ENCODE measurements at places on chromosomes 6 and 20. TPM values are rescaled to one million over a fixed set of nuclear protein-coding genes. Genes with fewer than 3 reads are reported as not detected.

Gene SLC32A1
- not detected for total RNA-seq

Gene APOM
- total RNA-seq = 3.9 TPM

Gene CYP21A2
- total RNA-seq = not detected

Gene TRIM40
- total RNA-seq = not detected

Gene ADGB
- not detected for total RNA-seq

Gene GJA10
- not detected for total RNA-seq

Gene TMEM74B
- not detected for total RNA-seq

Gene CCN5
- not detected for total RNA-seq

- DNase-seq = no peak
These were observed 7.9 kb downstream of the KIAA1755 start for GRCh38 chr20:38252292-38253288.

GRCh38 chr6:38021029-38021428 is 201.5 kb downstream of the ZFAND3 start:
- DNase-seq = no peak

DNA sequence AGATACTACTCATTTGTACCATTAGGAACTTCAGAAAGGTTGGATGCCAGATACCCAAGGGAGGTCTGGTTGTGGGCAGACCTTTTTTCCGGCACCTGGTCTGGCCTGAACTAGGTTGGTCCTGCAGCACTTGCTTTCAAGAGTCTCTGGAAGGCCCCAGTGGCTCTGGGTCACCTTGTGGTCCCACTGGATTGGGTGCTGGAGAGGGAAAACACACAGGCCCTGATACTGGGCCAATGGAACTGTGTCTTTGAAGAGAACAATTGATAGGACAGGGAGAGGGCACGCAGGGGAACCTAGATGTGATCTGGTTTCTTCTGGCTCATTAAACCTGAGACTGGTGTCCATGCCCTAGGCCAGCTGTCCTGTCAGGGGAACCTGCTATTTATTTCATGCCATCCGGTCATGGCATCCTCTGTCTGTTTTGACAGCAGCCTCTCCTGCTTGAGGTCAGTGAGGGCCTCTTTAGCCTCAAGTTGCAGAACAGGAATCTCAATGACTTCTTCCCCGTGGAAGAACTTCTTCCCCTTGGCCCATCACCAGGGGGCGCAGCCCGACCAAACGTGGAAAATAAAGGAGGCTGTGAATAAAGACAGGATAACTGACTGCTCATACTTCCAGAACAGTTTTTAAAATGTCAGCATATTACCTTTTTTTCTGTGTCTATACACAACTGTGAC is 25.0 kb downstream of the TAF8 start:
- DNase-seq = peak; percentile 63

DNA sequence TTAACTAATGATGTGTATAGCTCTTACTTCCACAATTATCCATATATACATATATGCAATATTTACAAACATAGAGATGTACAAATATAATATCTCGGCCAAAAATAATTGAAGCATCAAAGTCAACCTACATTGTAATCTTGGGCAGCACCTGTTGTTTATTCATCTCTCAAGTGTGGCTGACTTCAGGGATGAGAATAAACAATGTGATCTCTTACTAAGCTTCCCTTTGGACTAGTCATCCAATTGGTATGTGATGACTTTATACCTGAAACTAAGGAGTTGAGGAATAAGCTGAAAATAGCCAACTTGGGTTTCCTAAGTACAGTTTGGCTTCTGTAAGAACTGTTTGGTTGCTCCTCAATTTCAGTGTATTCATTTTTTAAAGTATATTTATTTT is 256.6 kb downstream of the KHDC1L start:
- peak; percentile 89 for DNase-seq

DNA sequence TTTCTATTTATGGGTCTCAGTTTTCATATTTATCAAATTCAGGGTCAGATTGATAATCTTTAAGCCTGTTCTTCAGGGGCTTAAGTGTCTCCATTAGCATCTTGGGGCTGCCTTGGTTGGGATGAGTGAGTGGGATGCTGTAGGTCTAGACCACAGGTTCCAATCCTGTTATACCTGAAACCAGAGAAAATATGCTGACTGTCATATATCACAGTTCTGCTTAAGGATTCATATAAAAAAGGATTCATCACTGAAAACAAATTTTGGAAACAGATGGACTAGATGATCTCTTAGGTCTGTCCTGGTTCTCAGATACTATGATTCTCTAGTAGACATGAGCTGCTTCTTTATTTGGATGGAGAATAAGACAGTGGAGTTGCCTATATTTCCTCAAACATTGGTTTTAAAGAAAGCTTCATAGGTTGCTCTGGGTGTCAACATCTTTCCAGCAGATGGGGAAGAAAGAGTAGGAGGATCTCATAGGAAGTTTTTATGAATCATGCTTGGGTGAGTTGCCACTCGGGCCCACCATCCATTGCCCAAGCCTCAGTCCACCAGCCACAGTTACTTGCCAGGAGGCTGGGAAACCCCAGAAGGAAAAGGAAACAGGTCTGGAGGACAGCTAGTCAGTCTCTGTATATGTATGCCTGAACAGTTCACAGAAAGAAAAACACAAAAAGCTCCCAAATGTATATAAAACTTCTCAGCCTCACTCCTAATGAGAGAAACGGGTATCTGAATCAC is 42.9 kb upstream of the MAP7 start:
- DNase-seq = peak; percentile 35

- DNase-seq = no peak
These were observed 60.4 kb downstream of the RNF144B start for GRCh38 chr6:18447552-18447951.

- DNase-seq = no peak
These were observed 41.8 kb upstream of the NNAT start for GRCh38 chr20:37479266-37479665.

GRCh38 chr6:83853178-83854000 is at the start of gene RIPPLY2:
RIPPLY2 (plus strand) TSS chr6:83853360; CDS start chr6:83853417, 57 bp downstream.
- DNase-seq = no peak

DNA sequence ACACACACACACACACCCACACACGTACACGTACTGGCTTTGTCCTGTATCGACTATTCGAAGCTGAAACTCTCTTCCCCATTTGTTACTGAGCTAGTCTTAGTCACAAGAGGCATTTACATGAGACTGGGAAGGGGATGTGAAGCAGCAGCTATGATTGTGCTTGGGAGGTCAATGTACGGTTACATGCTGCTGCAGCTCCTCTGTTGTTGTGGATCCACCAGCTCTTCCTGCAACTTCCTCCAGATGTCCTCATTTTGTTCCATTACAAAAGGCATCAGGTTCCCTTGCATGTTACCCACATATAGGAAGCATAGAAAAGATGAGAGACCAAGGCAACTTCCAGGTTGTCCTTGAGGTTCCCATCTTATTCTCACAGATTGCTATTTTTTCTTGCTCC is 612.4 kb upstream of the IMPG1 start:
- DNase-seq = no peak

DNA sequence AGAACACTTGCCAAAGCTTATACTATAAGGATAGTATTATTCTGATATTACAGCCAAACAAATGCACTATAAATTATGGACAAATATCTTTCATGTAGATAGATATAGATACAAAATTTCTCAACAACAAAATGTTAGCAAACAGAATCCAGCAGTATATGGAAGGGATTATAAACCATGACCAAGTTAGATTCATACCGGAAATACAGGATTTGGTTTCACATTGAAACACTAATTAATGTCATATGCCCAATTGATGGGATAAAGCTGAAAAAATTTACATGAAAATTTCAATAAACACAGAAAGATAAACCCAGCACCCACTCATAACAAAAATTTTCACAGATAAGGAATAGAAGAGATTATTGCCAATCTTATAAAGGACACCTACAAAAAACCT is 770.3 kb upstream of the SLC35B3 start:
- DNase-seq = no peak

- DNase-seq = no peak
These were observed 238.2 kb upstream of the NOX3 start for GRCh38 chr6:155693573-155694418.

DNA sequence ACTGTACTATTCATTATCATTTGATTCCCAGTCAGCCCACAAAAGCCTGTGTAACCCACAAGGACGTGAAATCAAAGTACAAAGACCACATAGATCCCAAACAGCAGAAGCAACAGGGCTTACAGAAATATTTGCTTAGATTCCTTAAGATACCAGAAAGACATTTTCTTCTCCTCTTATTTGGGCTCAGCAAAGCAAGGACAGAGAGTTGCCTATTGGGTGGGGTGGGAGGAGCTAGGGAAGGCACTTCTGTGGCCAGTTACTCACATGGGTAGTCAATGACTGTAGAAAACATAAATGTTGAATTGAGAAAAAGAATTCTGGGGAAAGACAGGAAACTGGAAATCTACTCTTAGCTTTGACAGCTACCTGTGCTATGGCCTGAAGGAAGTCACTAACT is 19.8 kb downstream of the PDE7B start:
- peak; percentile 65 for DNase-seq

- DNase-seq = peak; percentile 67
These were observed 207.5 kb upstream of the ADGRB3 start for GRCh38 chr6:68427630-68428029.

DNA sequence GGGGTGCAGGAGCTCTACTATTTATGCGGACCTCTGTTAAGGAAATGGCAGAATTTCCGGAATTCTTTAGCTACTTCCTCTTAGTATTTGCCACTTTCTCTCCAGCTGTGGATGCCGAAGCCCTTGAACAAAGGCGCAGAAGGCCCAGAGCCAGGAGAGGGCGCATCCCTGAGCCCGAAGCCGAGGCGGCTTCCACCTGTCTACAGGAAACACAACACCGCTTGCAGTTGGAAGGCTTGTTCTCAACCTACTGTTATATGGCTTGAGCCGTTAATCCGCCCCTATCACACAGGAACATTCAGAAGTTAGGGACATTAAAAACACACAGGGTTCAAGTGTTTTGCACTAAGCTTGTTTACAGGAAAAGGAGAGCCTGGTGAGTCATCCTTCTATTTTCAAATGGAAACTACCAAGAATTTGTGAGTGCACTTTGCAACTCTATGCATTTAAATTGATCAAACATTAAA is 417.1 kb downstream of the BCKDHB start:
- DNase-seq = peak; percentile 83

DNA sequence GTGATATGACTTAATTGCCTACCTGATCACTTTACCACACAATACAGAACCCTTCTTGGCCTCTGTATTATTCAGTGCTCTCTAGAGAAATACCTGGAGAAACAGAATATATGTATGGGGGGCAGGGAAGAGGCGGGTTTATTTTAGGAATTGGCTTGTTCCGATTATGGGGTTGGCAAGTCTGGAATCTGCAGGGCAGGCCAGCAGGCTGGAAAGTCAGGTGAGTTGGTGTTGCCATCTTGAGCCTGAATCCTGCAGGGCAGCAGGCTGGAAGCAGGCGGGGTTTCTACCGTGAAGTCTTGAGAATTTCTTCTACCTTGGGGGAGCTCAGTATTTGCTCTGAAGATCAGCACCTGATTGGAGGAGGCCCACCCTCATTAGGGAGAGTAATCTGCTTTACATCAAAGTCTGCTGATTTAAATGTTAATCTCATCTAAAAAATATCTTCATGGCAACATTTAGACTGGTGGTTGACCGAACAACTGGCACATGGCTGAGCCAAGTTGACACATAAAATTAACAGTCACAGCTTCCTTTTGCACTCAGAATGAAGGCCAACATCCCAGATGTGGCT is 193.9 kb downstream of the ZDHHC14 start:
- DNase-seq = no peak

- no peak for DNase-seq
These were observed 38.2 kb downstream of the NOL7 start for GRCh38 chr6:13653296-13653695.

DNA sequence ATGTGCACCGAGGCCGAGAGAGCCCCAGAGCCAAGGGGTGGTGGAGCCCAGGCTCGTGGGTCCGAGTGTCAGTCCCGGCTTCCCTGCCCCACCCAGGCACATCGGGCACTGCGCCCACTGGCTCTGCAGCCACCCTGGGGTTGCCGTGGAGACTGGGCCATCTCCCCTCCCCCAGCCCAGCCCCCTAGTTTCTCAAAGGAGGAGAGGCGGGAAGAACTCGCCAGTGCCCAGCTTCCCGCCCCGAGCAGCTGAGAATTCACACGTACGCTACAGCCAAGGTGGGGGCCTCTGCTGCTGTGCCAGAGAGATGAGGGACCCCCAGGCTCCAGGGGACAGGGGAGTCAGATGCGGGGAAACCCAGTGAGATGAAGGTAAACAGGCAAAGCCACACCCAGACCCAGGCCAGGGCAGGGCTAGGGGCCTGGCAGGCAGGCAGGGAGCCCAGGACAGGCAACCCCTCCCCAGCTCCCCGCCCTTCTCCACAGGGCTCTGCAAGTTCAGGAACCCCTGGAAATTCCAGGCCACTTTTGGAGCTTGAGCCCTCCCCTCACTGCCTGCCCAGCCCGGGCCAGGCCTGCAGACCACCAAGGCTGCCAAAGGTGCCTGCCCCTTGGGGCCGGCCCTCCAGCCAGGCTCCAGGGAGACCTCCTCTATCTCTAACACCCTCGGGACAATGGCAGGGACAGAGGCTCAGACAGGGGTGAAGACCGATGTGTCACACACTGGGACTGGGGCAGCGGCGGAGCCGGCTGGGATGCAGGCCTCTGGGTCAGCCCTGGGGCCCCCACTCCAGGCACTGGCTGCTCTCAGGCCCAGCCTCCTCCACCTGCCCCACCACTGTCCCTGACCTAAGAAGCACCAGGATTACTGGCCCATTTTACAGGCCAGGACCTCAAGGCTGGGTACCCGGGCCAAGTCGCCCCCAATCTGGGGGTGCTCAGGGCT is 6.0 kb downstream of the LAMA5 start:
- DNase-seq = no peak

DNA sequence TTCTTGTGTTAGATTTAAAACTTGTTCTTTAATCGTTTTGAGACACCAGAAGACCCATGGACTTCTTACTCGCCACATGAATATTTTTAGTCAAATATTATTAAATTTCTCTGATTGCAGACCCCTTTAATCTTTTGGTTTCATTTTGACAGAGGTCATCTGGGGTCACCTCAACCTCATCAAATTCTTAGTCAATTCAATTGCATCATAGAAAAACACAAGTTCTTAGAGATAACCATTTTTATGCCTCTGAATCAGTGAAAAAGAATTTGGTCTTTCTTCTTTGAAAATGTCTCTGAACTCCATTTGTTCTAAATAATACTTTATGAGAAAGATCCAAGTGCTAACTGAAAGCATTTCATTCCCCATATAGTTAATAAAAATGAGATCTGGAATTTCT is 55.2 kb upstream of the CBLN4 start:
- DNase-seq = no peak

- DNase-seq = no peak
These were observed 163.1 kb upstream of the PMEPA1 start for GRCh38 chr20:57872816-57873409.

DNA sequence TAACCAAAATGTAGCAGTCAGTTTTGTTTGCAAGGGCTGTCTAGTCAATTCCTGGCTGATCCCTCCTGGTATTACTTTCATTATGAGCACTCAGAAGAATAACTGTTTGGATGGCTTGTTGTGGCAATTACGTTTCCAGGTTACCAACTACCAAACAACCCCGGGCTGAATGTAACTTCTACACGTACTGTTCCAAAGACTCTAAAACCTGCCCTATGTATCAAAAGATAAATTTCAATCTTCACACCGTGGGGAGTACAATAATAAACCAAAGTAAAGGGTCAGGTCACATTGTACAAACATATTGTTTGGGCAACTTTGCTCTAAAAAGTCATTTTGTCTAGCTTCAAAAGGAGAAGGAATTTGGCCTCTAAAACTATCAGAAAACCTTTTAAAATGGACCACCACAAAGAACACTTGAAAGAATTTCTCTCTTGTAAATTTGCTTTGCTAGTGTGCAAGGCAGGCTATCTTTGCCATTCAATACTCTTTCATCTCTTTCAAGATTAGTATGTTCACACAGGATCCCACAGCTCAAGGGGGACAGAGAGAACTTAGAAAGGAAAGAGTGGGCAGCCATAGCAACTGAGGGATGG is 27.6 kb downstream of the DCDC2 start:
- no peak for DNase-seq

Data from LHCN-M2 (cell line).